CD4-positive, alpha-beta T cell treated with Interferon alpha-2 for 1 hour (primary cell): ENCODE measurements at places on chromosomes 6 and 20.

GRCh38 chr6:158730541-158730907 lies 80.7 kb downstream of the SYTL3 start:
- no peak for DNase-seq

DNA sequence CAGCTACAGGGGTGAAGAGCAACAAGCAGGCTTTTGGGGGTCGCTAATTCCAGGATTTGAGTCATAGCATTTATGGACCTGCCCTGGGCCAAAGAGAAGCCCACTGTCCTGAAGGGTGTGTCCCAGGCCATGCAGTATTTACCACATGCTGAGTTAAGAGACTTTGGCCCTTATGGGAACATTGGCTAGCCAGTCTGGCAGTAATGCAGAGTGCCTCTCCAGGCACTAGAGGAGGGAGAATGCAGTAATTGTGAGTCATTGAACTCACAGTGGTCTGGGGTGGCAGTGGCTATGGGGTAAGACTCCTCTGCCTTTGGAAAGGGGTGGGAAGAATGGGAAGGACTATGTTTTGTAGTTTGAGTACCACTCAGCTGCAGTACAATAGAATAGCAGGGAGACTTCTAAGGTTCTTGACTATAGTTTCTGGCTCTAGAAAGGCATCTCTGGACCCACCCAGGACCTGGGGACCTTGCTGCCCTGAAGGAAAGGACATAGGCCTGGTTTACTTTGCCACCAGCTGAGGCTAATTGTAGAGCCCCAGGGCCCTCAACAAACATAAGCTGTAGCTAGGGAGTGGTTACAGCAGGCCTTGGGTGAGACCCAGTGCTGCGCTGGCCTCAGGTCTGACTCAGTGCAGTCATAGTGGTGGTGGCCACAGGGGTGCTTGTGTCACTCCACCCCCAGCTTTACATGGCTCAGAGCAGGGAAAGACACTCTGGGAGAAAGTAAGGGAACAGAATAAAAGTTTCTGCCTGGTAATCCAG lies 520.9 kb downstream of the HTR1B start:
- no peak for DNase-seq

- DNase-seq = peak; percentile 46
Observed at GRCh38 chr6:28489366-28490204, 26.0 kb downstream of the GPX6 start.

DNA sequence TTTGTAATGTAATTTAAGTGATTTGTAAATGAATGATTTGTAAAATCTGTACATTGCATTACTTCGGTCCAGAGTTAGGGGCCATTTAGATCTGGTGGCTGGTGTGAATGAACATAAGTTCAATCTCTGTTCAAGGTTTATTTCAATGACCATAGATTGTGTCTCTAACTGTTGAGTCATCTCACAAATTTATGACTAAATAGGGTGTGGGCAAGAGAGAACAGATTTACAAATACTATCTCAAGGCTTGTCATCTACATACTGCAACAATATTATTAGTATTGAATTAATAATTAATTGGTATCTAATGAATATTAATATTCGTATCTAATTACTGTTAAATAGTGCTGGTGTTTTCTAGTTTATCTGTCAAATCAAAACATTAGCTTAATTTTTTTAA lies 115.3 kb upstream of the EDN1 start:
- no peak for DNase-seq

- no peak for DNase-seq
Observed at GRCh38 chr6:43990275-43990626, 137.0 kb downstream of the MRPL14 start.

- DNase-seq = no peak
Observed at GRCh38 chr20:17634661-17635331, 47.2 kb downstream of the RRBP1 start.

DNA sequence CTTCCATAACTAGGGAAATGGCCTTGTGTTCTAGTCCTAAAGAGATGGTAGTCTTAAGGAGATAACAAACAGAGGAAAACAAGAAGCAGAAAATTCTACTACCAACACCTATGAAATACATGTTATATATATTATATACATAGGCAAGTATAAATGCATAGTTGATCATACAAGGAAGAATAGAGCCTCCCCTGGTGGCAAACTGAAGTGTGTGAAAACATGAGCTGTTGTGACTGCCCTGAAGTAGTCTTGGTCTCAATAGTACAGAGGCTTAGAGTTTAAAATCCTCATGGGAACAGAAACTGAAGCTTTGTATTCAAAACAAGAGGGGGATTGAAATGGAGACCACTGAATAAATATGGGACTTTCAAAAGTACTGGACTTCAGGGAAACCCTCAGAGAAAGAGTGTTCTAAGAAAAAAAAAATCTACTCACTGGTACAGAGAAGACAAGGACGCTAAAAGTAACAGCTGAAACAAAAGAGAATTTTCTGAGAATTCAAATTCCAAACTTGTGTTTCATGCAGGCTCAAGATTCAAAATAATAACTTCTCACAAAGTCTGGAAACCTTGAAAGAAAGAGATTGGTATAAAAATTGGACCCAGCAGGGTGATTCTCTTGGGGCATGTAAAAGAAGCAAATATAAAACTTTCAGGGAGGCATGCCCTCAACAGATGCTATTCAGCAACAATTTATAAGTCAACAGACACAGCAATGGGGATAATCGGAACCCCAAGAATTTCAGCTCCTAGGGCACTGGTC lies 59.7 kb upstream of the SAMD3 start:
- DNase-seq = peak; percentile 35

GRCh38 chr6:131911951-131912350 lies 39.2 kb downstream of the CCN2 start:
- no peak for DNase-seq

DNA sequence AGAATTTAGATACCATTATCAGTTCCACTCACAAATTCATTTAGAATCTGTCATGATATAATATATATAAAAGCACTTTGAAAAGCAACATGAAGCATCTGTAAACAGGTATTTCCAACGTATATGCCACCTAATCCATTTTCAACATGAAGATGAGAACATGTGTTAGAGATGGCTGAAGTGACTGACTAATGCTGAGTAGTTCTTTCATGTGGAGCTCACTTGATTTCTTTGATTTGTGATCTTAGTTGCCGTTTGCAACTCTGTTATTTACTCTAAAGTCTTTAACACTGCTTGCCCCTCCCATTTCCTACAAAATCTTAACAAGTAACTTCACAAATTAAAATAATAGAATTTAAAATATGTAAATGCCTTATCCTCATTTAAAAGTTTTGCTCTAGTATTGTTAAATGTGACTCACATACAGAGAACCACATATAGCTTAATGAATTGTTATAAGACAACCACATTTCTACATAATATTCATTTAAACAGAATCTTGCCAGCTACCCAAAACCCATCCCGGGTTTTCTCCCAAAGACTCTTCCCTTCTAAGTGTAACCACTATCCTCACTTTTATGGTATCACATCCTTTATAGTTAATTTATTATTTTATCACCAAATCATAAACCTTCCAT lies 78.3 kb downstream of the ME1 start:
- DNase-seq = no peak

DNA sequence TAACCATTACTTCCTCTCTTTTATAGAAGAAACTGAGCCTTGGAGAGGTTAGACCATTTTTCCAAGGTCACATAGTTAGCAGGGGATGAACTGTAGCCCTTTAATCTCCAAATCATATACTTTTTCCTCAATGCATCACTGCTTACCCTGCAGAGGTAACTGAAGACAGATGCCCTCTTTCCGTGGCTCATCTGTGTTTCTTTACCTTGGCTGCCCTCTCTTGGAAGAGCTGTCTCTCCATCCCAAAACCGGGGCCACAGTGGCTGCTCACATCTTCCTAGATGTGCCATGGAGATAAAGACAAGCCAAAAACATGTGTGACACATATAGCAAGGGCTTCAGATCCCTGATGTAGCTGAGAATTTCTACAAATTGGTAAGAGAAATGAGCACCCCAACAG lies 581 bp upstream of the ALDH8A1 start:
- no peak for DNase-seq

DNA sequence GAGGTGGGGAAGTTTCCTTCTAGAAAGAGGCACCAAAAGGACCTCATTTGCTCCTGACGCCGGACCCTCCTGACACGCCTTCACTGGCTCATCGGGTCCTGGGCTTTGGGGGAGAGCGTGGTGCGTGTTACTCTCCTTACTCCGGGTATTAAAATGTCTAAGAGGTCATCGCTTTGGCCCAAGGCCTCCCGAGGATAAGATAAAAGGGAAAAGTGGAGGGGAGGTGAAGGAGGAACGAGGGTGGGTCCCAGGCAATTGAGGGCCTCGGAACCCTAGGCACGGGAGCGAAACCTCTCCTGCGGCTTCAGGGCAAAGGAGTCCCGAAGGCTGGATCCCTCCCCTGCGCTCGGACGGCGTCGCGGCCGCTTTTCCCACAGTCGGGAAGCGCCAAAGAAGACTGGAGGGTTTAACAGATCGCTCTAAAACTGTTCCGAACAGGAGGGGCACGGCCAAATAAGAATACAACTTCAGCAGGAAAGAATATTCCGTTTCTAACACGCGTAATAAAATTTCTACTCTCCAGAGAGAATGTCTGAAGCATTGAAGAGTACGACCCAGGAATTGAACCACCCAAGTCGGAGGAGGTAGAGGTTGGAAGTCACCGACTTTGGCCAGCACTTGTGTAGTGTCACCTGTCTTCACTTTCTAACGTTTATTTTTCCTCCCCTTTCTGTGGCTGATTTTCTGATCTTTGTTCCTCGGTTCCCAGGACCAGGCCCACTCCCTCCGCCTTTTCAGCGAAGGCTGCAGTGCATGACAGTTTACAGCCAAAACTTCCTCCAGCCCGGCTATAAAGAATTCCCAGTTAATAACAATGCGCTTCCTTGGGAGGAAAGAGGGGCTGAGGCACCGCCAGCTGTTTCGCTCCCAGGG lies 2.1 kb upstream of the TBXT start:
- DNase-seq = no peak

DNA sequence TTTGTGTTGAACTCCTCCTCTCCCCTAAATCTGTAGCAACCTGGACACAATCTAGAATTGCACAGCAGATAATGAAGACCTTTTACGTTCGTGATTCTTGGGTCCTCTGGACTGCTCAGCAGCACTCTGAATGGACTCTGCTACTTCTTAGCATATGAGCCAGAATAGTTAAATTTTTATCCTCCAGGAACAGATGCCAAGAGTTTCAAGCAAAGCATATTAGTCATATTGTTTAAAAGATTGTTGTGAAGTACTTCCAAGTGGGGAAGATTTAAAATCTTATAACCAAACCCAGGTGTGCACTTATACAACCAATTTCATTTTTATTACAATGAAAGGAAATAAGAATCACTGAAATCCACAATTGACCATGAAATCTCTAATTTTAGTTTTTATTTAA lies 118.9 kb upstream of the EXOC2 start:
- DNase-seq = no peak

DNA sequence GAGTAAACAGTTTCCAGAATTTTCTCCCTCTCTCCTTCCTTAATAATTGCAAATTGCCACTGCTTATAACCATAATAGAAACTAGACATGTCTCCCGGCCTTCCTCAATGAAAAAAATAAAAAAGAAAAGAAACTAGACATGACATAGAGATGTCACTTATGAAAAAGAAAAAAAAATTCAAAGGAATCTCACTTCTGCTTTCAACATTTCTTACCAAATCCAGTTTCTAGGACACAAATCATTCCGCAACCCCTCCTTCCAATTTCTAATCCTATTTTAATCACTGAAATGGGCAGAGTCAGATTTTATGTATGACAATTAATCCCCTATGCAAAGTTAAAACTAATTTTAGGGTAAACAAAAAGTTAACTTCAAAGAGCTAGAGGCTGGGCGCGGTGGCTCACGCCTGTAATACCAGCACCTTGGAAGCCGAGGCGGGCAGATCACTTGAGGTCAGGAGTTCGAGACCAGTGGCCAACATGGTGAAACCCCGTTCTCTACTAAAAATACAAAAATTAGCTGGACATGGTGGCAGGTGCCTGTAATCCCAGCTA lies 40.1 kb upstream of the EEF1A1 start:
- DNase-seq = no peak

DNA sequence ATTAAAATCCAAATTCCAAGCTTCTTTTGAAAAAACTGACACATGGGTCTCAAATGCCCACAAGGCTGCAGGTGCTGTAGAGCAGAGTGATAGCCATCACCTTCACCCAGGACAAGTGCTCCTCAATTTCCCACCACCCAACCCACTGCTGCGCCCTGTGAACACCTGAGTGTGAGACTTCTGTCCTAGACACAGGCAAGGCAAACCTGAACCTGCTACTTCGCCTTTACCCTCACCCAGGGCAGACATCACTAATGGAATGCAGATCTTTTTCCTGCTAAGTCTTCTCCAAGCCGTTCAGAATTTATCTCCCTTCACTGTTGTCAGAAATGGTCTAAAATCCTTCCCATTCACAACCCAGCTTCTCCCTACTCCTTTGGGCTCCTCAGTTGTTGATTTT lies 65.9 kb downstream of the PREX1 start:
- peak; percentile 39 for DNase-seq

DNA sequence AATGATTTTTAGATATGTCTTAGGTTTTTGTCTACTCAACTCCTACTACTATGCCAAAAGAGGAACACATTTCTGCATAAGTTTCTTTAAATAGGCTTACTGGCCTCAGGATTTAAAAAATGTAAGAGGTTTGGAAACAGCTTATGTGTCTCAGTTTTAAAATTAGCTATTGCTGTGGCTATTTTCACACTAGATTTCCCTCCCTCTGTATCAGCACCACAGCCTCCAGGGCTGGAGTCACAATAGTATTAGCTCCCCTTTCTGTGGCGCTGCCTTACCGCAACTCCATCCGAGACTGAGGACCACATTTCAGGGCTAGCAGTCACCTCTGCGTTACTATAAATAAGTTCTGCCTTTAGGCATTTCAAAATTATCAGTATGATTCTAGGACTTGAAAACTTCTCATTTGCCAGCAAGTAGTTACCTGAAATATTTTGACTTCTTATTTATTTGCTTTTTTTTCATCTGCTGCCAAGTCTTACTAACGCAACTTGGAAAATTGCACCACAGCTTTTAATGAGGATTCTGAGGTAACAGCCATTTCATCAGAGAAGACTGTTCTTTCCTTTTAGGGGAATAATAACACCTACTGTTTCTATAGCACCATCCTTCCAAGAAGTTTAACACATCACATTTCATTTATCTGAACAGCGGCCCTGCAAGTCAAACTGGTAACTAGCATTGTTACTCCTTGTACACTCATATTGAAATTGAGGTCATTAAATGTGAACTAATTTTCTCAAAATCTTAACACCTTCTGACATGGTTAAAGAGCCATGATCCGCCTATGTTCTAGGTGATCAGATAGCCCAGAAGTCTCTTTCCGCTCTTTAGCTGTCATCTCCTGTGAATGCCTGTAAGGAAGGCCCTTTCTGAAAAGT lies 105.9 kb downstream of the GJA10 start:
- no peak for DNase-seq

- no peak for DNase-seq
Observed at GRCh38 chr6:138973466-138974153, 14.4 kb downstream of the REPS1 start.

- DNase-seq = no peak
Observed at GRCh38 chr6:156352861-156353260, 424.3 kb upstream of the ARID1B start.

DNA sequence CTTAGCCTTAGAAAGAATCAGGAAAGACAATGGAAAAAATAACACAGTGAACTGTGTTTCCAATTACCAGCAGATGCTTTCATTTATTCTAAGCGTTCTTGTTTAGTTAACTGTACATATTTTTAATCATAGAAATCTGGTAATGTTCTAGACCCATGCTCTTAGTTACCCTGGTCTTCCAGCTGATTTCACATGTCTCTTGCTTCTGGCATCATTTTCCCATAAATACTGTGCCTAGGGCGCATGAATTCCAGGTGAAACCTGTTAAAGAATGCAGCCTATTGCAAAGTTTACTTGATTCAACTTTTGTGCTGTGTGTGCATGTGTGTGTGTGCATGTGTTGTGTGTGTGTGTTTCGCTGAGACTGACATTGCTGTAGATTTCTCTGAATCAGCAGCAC lies 178.6 kb downstream of the PDE7B start:
- DNase-seq = no peak

- no peak for DNase-seq
Observed at GRCh38 chr6:14818422-14818884, 427.4 kb upstream of the JARID2 start.
